Stimulated activated CD4-positive, alpha-beta T cell treated with anti-CD3 and anti-CD28 coated beads, TNF-alpha, amount 100 ng/mL, for 48 hours (primary cell): ENCODE measurements at places on chromosomes 11 and 22.

GRCh38 chr22:39251762-39252460, 7.1 kb upstream of the PDGFB start:
- DNase-seq, result no peak

- no peak for DNase-seq
Observed at GRCh38 chr11:65055538-65055937, 2.8 kb downstream of the NAALADL1 start.

- DNase-seq, result no peak
Observed at GRCh38 chr11:65221026-65221425, 39.3 kb downstream of the CAPN1 start.

- no peak for DNase-seq
Observed at GRCh38 chr11:70167723-70168404, 35.2 kb upstream of the FADD start.

- no peak for DNase-seq
Observed at GRCh38 chr11:75539459-75540334, 14.0 kb upstream of the GDPD5 start.

GRCh38 chr11:121870206-121871045, 245.6 kb downstream of the BLID start:
- no peak for DNase-seq

DNA sequence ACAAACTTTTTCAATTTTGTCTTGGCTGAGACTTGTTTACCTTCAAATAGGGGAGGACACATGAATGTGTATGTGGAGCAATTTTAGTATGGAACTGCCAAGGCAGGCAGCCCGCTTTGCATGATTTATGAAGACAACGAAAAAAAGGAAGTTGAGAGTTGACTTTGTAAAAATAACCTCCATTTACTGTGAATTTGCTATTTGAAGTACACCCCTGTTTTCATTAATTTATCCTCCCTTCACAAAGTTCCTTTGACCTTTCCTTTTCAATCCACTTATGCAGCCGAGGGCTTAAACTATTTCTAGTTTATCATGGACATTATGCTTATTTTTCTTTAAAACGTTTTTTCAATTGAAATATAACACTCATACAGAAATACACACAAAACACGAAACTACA, 369.6 kb upstream of the CADM1 start:
- DNase-seq, result no peak

- DNase-seq, result no peak
Observed at GRCh38 chr22:35864545-35865165, 147.0 kb downstream of the APOL5 start.

DNA sequence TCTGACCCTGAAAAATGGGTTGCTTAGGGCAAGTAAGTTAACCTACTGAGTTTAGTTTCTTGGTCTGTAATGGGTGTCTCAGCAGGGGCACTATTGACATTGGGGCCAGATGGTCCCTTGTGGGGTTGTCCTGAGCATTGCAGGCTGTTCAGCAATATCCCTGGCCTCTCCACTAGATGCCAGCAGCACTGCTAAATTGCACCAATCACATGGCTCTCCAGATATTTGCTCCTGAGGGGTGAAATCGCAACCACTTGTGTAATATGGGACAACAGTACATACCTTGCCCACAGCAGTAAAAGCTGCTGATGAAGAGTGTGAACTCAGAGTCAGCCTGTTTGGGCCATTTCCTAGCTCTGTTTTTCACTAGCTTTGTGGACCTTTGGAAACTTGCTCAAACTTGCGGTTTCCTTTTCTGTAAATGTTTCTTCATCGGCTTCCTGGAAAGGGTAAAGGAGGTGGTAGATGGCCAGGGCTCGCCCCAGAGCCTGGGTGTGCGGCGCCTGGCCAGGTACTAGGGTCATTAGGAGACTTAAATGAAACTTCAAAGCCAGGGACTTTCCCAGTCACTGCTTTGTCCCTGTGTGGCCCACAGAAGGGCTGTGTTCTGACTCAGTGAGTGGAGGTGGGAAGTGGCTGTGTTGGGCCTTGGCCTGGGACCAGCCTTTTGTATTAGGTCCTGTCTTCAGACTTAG, 13.0 kb downstream of the NCF4 start:
- peak; percentile 31 for DNase-seq

- no peak for DNase-seq
Observed at GRCh38 chr22:48244388-48245195, 1482.1 kb downstream of the TBC1D22A start.

GRCh38 chr11:112961146-112961668, at the start of gene NCAM1:
Gene NCAM1 (plus strand): TSS chr11:112961420.
- DNase-seq, result no peak

DNA sequence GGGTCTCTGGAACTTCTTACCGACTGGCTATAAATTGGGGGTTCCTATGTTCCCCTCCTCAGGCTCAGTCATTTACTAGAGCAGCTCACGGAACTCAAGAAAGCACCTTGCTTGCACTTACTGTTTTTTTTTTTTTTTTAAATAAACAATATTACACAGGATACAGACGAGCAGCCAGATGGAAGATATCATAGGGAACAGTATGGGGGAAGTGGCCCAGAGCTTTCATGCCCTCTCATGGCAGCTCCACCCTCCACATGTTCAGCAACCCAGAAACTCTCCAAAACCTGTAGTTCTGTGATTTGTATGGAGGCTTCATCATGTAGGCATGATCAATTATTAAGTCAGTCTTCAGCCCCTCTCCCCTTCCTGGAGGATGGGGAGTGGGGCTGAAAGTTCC, 7.5 kb downstream of the UVRAG start:
- no peak for DNase-seq

DNA sequence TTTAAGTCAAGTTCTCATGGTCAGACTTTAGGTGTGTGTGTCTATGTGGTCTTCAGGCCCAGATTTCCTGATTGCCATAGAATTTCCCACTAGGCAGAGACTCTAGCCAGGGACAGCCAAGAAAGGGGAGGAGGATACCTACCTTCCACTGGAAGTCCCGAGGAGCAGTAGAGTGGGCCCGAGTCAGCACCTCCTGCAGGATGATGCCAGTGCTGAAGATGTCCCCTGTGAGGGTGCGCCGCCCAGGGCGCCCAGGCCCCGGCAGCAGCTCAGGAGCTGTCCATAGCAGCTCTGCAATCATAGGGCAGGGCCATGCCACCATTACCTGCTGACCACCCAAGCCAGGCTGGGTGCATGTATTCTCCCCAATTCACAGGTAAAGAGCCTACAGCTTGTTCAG, 41.6 kb upstream of the LRRC32 start:
- DNase-seq, result no peak

DNA sequence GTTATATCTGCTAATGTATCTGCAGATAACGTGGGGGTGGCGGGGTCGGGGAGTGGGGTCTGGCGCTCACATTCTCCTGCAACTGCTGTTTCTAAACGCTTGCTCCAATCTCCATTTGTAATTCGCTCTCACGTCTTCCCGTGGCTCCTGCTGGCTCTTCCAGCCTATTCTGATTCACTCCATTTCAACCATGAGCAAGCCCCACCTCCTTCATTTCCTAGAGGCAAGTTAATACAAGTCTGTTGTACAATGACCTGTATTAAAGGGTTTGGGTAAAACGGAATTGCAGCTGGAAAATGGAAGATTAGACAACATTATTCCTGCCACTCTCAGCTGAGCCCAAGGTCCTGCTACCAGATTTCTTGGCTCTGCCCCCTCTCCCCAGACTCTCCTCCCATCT, 132.3 kb downstream of the CSNK2A3 start:
- DNase-seq, result no peak

GRCh38 chr11:34234086-34234740, 123.6 kb downstream of the ABTB2 start:
- DNase-seq, result peak; percentile 80

DNA sequence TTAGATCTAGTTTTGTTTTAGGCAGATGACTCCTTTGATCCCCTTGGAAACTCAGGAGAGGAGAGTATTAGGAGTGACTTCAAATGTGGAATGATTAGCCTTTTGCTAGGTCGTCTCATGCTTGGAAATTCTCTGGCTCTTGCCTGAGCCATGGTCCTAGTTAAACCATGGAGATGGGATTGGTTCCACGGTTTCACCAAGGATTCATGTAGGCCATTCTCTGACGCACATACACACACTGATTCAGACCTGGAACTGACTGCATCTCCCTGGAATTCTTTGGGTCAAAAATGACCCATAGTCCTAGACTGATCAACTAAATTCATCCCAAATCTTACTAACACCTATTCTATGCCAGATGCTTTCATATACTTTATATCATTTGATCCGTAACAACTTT, 56.5 kb downstream of the POLD3 start:
- no peak for DNase-seq

GRCh38 chr22:37340331-37341262, 58.3 kb downstream of the CYTH4 start:
- DNase-seq, result no peak

GRCh38 chr22:31199187-31199586, 12.9 kb upstream of the LIMK2 start:
- DNase-seq, result no peak

DNA sequence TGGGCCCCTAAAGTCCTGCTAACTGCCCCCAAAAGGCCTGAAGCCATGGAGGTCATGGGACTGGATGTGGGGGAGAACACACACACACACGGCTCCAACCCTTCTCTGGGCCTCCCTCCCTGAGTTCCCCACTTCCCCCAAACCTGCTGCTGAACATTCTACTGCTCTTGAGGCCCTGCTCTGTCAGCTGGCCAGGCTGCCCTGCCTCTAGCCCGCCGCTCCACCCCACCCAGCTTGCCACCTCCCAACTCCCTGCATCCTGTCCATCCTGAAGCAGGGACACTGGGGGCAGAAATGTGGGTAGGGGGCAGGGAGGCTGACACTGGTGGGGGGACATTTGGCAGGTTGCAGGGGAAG, 1.0 kb downstream of the KCNJ4 start:
- DNase-seq, result no peak
